DMS53 (cell line): ENCODE measurements at places on chromosomes 12 and 14.

DNA sequence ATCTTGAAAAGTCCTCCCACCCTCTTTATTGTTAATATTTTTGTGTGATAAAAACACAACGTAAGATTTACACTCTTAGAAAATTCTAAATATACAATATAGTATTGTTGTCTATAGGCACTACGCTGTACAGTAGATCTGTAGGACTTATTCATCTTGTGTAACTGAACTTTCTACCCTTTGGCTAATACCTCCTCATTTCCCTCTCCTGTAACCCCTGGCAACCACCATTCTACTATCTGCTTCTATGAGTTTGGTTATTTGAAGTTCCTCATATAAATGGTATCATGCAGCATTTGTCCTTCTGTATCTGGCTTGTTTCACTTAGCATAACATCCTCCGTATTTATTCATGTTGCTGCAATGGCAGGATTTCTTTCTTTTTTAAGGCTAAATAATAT, 5.2 kb upstream of the CLEC9A start:
- no peak for DNase-seq

- DNase-seq, result no peak
Observed at GRCh38 chr14:72810201-72810600, 83.7 kb downstream of the DPF3 start.

- DNase-seq, result no peak
Observed at GRCh38 chr14:89427426-89428172, 10.6 kb upstream of the FOXN3 start.

DNA sequence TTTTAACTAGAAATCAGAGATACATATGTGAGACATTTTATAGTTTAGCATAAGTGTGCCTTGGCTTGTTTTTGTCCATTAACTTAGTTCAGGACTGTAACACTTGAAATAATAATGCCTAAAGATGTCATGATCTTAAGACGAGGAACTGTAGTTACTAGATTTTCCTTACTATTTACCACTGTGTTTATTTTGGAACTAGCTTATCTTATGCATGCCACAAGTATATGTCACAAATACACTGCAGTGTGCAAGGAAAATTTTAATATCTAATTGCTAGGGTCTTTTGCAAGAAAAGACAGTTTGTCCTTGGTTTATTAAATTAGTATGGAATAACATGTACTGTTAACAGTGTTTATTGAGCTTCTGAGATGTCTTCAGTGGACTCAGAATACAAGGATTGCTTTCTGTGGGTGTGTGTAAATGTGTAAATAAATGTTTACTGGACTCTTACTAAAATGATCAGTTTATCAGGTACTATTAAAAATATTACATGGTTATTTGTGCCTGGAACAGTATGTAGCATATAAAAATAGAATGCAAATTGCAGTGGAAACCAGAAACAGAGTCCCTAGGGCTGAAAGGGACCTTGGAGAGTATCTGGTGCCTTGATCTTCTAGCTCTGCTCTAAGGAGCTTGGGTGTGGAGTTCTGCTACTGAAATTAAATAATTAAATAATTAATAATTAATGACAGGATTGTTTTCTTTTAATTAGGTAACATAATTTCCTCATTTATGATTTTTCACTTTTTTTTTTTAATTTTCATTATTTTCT, 58.1 kb downstream of the FGD4 start:
- no peak for DNase-seq

GRCh38 chr12:122537021-122537420, 10.0 kb downstream of the KNTC1 start:
- DNase-seq, result no peak

DNA sequence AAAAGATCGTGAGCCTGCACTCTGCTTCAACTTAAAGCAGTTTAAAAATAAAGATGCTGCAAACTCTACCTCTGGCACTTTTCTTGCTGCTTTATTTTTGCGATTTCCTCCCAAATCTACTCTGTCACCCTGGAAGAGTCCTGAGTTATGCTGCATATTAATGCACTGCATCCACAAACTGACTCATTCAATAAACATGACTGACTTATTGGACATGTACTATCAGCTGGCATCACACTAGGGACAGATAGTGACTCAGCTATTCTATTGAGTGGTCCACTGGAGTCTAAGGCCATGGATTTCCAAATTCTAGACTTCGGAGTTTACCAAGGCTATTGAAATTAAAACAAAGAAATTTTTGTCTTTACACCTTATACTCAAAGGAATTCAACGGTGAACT, 90.7 kb upstream of the PTPRR start:
- DNase-seq, result peak; percentile 66

DNA sequence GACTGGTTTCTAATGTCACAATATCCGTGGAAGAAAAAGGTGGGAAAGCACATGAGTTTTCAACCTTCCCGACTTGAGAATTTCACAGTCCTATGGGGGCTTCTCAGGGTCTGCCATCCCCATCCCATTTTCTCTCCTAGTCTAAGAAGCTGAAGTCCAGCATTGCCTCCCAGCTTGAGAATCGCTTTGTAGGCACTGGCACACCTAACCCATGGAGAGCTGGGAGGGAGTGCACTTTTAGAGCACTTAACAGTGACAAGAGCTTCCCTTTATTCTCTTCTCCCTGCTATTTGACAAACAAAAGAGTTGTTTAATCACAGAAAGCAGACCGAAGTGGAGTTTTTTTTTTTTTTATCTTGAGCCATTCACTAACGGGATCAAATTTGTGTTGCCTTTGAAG, 22.8 kb upstream of the SRRM4 start:
- peak; percentile 39 for DNase-seq

GRCh38 chr12:82660541-82661325, 26.0 kb upstream of the TMTC2 start:
- no peak for DNase-seq

DNA sequence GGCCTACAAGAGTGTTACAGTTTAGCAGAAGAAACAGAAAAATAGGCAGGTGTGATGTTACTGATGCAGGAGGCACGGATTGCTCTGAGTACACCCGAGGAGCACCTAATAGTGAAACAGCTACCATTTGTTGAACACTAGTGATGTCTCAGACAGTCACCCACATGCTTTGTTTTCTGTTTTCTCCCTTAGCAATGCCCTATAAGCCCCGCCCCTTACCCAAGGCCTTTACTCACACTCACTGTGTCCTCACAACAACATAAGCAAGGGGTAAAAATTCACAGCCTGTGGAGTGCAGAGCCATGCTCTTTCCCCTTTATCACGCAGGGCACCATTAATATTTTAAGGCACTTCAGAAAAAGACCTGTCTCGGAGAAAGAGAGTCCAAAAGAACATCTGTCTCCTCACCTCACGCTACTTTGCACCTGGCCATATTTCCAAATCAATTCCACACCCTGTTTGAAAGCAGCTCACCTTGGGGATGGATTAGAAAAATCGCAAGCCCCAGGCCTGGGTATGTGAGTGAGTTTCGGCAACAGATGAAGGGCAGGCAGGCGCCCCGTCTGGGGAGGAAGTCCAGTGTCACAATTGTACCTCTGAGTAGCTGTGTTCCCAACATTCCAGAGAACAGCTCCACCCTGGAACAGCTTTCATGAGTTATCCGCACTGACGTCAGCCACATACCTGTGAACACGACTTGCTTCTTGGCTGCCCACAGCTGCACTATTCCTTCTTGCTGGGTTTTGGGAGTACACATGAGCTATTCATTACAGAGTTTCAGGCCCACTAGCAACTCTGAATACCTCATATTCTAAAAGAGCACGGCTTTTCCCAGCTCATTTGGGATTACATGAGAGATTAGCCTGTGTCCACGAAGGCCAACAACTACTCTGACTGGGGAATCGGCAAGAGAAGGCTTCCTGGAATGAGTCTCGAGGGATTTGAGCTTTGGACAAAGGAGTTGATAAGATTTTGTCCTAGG, 26.0 kb downstream of the MAPK1IP1L start:
- peak; percentile 34 for DNase-seq

DNA sequence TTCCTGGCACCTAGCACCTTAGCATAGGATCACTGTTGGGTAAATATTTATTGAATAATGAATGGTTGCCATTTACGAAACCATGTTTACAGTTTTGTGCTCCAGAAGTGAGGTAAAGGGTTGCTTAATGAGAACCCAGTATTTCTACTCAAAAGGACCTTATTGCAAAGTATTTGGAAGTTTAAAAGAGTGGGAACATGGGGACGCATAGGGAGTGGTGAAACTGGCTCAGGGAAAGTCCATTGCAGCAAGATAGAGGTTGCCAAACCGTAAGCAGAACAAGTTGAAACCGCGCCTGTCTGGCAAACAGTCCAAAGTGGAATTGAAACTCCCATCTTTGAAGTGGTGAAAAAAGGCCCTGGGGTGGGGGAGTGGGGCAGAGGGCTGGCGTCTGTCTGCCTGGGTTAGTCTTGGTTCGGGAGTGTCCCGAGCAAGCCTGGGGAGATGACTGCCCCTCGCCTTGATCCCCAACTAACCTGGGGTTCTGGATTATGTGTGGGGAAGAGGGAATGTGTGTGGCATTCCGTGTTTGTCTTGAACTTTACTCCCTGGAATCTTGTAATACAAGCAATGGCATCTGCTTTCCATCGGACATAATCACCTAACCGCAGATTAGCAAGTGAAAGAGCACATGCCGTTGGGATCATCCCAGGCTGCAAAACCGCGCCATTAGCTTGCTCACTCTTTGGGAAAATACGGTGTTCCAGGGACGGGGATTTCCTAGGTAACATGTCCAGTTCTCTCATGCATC, 7.2 kb downstream of the ALDH2 start:
- DNase-seq, result no peak

- DNase-seq, result no peak
Observed at GRCh38 chr14:96270565-96271420, 14.8 kb downstream of the BDKRB1 start.

DNA sequence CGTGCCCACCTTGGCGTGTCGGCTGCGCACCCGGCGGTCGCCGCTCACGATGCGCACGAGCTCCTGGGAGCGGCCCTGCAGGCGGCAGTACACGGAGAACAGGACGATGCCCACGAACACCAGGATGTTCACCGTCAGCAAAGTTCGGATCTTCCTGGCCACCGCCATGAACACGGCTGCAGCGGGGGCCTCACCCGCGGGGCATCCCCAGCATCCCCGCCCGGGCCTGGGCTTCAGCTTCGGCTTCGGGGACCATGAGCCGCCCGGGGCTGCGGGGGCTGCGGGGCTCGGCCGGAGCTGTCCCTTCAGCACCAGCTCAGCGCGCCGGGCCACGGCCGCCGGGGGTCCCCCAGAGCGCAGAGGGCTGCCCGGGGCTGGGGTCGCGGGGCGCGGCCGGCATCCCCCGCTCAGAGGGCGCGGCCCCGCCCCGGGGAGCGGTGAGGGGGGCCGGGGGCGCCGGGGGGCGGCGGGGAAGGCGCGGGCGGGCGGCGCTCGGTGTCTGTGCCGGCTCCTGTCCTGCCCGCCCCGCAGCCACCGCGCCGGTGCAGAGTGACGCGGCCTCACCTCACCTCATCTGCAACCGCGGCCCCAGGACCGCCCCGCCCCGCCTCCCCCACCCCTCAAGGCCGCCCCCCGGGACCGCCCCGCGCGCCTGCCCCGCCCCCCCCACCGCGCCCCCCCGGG, at the start of gene GALNT9:
TSS of gene GALNT9 (minus strand) at position 554 of the 684 bp plus-strand sequence. CDS start at position 168, 386 bp downstream.
- no peak for DNase-seq

DNA sequence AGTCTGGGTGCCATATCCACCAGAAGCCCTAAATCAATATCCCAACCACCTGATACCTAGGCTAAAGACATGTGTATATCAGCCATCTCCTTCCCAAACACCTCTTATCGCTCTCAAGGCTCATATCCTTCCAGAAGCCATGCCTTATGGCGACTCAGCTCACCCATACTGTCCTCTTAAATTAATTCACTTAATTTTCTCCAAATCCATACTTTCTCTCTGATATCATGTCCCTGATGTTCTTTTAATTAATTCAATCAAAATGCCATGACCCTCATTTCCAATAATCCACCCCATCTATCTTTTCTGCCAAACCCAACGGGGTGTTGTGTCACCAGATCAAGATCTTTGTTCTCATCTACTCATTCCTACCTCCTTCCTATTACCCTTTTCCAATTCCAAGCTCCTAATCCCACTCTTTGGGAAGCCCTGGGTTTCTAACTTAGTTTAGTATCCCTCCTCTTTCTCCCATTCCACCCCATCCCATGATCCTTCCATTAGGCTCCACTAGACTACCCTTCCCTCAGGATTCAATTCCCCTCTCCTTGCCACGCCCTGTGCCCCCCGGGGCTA, 723 bp downstream of the ATF7 start:
- DNase-seq, result no peak

- DNase-seq, result no peak
Observed at GRCh38 chr14:55973911-55974630, 144.1 kb upstream of the PELI2 start.

- DNase-seq, result no peak
Observed at GRCh38 chr12:77678621-77679020, 152.1 kb upstream of the NAV3 start.

GRCh38 chr12:94875525-94875924, 128.0 kb downstream of the NDUFA12 start:
- peak; percentile 91 for DNase-seq

DNA sequence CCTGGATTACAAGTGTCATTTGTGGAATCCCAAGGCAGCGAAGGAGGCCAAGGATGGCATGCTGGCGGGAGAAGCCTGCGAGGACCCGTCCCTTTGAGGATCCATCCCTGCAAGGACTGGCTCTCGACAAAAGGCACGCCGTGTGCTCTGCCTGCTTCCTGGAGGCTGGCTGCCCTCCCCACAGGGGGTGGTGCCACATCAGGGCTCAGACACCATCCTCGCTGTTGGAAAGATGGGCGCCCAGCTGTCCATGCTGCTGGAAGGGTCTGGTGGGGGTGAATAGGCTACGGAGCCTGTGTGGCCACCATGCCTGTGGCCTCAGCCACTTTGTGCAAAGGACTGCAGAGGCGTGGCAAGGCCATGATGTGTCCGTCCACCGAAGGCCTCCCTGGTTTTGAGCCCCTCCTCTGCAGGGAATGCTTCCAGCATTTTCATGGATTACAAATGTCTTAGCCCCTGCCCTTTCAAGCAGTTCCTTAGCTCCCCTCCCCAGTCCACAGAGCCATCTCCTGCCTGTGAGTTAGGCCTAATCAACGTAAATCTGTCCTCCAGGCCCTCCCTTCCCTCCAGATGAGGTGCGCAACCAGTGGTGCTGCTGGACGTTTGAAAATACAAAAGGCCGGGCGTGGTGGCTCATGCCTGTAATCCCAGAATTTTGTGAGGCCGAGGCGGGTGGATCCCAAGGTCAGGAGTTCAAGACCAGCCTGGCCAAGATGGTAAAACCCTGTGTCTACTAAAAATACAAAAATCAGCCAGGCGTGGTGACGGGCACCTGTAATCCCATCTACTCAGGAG, 22.1 kb downstream of the ZBTB42 start:
- no peak for DNase-seq

DNA sequence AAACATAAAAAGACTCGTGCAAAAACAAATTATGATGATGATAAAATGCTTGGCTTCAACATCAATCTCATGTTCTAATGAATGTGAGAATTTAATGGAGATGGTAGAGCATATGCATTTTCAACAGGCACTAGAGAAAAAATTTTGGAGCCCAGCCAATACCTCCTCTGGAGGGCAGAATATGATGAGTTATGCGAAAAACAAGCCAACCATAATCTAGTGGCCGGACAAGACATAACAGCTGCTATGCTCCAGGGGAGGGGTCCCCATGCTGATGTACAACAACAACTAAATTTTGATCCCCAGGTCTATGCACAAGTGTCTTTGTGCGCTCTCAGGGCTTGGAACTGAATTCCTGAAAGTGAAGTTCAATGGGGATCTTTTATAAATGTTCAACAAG, 1197.5 kb downstream of the LRFN5 start:
- DNase-seq, result no peak
